Activated CD8-positive, alpha-beta memory T cell treated with anti-CD3 and anti-CD28 coated beads, Interleukin-2, amount 10 ng/mL, durations not matched to agents 7 days and 5 days (primary cell): ENCODE measurements at places on chromosomes 1 and 21. TPM values are rescaled to one million over a fixed set of nuclear protein-coding genes. Genes with fewer than 3 reads are reported as not detected.

DNA sequence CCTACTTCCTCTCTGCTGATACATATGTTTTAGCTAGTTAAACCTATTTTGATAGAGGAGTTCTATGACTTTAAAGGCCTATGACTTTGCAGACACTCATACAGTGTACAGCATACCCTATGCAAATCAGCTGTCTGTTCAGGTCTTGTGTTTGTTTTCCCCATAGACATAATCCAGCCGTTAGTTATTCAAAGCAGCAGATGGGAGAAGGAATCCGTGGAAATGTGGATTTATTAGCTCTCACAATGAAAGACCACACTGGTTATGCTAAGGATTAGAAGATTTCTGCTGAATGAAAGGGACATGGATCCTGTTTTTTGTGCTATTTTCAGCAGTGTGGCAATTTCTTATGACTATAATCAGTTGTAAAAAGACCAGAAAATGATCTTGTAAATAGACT lies 59.8 kb downstream of the MAST2 start:
- no peak for DNase-seq

- no peak for DNase-seq
Measured at GRCh38 chr1:200346700-200347099, 63.1 kb downstream of the ZNF281 start.

DNA sequence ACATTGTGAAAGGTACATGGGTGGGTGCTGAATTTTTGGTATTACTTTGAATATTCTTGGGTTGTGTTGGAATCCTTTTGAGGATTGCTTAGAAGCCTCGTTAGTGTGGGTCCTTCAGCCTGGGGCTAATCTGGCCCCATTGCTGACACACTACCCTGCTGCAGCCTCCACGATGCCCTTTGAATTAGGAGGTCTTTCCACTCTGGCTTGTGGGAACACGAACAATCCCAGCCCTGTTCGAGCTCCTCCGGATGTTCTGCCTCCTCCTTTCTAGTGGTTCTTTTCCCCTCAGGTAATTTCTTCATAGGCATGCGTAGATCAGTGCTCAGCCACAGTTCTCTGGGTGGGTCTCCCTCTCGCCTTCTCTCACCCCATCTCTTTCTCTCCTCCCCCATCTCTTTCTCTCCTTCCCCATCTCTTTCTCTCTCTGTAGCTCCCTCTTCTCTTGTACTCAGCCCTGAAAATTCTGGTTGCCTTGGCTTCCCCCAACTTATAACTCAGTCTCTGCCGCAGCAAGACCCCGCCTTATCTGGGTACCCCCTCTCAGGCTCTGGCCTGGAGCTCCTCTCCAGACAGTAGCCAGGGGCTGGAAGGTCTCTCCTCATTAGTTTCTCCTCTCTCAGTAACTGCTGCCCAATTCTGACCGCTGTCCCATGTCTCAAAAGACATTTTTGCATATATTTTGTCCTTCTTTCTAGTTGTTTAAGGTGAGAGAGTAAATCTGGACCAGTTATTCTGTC lies 46.0 kb upstream of the SLC19A1 start:
- no peak for DNase-seq

PAQR6 gene
- total RNA-seq: 5.0 TPM

HMCN1 gene
- total RNA-seq: 0.06 TPM

RGS2 gene
- 9.7 TPM for total RNA-seq

DNA sequence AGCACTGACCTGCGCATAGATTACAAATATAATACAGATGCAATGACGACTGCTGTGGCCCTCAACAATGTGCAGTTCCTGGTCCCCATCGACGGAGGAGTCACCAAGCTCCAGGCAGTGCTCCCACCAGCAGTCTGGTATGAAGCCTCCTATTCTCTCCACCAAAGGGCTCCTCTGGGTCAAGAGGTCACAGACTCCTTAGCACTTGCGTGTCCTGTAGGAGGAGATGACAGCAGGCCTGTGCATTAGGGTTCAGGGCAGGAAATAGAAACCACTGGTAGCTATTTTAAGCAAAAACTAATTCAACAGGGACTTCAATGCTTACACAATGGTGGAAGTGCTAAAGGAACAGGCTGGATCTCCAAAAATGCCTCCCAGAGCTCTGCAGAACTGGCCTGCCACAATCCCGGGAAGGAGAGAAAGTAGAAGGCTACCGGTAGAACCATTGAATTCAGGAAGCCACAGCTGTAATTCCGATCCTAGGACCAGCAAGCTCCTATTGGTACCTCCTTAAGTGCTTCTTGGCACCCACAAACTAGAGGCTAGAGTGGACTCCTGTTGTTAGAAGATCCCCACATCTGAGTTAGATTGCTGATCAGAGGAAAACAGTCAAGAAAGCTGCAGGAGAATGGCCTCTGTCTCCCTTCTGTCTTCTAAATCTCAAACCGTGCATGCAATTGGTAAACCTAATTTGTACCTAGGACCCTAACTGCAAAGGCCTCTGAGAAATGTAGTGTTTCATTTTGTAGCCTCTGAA lies 12.7 kb upstream of the DYNLT5 start:
- no peak for DNase-seq

DRAM2 gene
- total RNA-seq: 29.6 TPM
